Hippocampal formation (tissue), 2 donors: ENCODE measurements at places on chromosomes 2 and 18.

DNA sequence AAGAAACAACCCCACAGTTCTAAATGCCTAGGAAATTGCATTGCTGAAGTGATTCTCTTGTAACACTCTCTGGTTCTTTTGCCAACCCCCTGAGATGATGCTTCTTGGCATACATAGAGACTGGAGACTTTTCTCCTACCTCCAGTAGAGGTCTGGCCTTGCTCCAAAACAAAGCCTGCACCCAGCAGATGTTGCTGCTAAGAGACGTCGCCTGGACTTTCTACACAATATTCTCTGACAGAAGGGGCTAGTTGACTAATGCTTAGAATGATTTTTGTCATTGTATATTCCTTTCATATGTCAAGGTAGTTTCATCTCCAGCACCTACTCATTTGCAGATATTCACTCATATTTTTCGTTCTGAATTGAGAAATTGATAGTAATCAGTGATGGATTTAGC, 24.6 kb downstream of the SOWAHC start:
- no peak for DNase-seq

DNA sequence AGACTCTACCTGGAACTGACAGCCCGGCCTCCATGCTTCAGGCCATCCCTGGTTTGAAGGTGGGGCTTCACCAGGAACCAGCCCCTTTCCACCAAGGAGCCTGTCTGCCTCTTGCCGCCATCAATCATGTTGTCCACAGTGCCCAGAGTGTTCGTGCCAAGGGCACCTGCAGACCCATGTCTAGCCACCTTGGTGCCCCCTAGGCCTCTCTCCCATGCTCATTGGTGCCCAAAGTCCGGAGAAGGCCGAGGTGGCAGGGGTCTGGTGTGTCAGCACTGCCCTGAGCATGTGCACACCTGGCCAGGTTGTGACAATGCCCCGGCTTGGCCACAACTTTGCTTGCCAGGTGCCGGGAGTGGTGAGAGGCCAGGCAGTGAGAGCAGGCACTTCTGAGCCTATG, 114.8 kb downstream of the COPS8 start:
- no peak for DNase-seq

GRCh38 chr2:233976690-233977294, 59.6 kb downstream of the TRPM8 start:
- peak; percentile 60 for DNase-seq

DNA sequence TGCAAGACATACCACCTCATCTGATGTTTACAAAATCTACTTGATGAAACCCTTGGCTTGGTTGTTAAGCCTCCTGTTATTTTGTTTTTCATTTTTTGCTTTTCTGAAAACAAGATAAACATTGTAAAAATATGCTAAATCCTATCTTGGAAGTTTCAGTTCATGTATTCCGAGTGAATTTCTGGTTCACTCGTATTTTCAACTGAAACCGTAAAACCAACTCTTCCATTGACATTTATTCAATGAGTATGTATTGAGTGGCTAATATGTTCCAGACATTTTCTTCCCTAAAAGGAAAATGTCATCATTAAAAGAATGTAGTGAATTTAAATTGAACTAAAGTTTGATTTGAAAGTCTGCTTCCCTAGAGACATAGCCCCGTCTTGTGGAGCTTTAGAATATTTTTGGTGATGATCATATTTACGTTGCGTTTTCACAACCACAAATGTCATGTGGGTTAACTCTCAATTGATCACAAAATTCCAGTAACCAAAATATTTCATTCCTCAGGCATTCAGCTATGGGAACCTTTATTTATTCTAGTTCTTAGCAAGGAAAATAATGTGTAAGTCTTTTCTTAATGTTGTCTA, 204.2 kb downstream of the MBD2 start:
- DNase-seq: no peak
